ENCODE measurements at places on chromosomes 4 and X.

DNA sequence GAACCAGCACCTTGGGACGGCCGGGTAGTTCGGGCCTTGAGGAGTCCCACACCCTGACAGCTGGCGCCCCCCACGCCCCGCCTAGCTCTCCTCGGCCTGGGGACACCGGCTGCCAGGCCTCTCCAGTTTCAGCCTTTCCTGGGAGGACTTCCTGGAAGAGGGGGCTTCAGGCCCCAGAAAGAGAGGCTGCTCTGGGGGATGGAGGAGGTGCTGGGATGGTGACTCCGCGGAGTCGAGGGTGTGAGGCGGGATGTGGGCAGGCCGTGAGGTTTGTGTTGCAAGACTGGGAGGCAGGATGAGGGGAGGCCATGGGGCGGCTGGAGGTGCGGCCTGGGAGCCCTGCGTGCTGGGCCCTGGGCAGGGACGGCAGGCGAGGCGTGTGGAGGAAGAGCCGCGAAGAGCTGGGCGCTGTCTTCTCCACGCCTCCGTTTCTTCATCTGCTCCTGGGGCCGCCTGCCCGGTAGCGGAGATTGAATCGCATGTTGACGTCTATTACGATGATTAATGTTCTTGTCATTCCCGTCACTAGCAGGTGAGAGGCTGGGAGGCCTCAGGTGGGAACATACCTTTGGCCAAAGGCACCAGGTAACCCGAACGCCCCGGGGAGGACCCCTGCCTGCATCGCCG is 918 bp upstream of the FGFRL1 start:
- DNase-seq: peak; percentile 64

- peak; percentile 1 for DNase-seq
These were observed 29.6 kb downstream of the TEX11 start for GRCh38 chrX:70878902-70879301.

DNA sequence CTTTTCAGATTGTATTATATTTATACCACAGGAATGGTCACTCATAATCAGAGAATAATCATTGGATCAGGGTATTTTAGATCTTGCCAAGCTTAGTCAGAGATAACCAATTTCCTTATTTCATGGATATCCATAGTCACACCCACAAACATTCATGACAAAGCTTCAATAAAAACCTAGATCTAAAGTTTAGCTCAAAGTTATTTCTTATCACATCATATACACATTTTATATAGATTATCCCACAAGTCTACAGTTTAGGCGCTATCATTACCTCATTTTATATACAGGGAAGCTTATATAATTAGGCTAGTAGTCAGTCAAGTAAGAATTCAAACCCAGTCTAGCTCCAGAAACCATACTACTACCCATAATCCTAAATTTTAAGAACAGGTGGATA is 82.3 kb downstream of the SLC10A7 start:
- no peak for DNase-seq

GRCh38 chr4:144185086-144185485 is 44.6 kb upstream of the GYPA start:
- DNase-seq: no peak

DNA sequence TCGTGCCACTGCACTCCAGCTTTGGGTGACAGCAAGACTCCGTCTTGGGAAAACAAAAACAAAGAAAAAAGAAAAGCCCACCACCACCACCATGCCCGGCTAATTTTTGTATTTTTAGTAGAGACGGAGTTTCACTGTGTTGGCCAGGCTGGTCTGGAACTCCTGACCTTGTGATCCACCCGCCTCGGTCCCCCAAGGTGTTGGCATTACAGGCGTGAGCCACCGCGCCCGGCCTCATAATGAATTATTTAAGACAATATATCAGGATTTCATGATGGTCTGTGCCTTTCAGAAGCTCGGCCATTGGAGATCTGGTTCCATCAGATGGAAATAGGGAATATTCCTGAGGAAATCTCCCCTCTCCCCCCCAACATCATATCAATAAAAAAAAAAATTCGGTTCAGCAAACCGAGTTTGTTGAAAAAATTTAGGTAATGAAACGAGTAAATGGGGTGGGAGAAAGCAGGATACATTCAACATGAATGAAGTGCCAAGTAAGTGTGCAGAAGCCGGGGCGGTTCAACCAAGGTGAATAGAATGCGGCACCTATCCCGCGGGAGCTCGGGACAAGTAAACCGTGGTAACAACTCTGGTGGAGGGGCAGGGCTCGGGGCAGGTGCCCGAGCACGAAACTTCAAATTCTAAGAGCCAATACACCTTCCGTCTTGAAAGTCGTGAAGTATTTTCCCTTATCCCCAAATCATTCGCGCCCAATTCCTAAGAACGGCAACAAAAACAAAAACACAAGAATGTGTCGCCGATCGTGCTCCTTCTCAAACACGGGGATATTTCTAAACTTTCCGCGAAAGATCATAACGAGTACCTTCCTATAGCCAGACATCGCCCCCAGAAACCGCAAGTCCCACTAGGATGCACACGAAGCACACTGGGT is 773 bp upstream of the TXLNG start:
- DNase-seq: no peak

DNA sequence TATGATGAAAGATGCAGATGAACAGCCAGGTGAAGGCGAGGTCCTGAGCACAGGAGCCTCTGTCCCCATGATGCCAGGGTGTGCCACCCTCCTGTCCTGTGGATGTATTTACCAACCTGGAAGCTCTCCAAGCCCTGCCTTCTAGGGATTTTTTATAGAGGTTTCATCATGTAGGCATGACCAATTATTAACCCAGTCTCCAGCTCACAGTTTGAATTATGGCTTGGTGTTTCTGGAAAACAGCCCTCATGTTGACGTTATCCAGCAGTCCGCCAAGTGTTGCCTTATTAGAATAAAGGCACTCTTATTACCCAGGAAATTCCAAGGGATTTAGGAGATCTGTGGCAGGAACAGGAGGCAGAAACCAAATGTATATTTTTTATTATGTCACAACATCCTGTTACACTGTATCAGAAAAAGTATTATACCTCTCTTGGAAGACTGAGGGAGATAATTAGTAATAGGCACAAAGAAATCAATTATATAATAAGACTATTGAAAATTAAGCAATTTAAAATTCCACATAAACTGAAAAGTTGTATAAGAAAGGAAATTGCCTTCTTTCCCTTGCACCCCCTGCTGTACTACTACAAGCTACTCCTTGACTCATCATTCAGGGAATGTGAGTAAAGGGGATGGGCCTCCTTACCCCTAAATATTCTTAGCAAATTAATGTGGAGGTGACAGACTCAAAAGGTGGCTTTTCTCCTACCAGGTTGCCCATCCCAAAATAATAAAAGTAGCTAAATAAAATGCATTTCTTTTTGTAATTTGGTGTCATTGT is 129.6 kb downstream of the ZNF330 start:
- no peak for DNase-seq

GRCh38 chr4:170202721-170203120 is 113.0 kb upstream of the AADAT start:
- no peak for DNase-seq

DNA sequence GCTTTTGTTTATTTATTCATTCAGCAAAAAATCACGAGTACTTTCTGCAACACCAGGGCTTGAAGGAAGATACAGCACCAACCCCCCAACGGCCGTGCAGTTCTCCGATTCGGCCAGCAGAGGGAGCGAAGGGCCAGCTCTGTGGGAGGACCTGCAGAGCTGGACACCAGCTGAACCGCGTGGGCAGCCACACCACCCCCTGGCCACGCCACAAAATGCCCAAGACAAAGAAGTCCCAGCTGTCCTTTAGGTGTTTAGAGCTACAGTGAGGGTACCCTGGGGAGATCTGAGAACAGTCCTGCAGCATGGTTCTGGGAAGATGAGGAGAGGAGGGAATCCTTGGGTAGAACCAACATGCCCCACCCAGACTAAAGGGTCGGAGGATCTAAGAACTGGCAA is 83.1 kb downstream of the RELL1 start:
- DNase-seq: peak; percentile 69

- DNase-seq: peak; percentile 51
These were observed 728 bp downstream of the UBA6 start for GRCh38 chr4:67700116-67700737.

- no peak for DNase-seq
These were observed 8.3 kb upstream of the CCNI start for GRCh38 chr4:77084019-77084639.

DNA sequence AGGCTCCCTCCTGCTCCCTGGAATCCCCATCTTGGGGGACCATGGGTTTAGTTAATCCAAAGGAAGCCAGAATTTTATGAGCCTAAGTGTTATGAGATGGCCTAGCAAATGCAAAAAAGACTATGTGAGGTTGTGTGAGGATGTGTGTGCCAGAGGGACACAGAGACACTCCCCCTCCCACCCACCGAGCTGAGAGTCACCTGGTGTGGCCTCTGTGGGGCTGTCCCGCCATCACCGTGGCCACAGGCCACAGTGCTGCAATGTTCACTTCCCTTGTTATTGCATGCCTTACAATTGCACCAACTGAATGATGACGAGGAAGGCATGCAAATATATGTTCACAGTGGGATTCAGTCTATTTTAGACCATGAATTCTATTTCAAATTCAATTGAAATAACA is 601 bp upstream of the FGFBP2 start:
- peak; percentile 35 for DNase-seq

- no peak for DNase-seq
These were observed 50.2 kb upstream of the PGRMC2 start for GRCh38 chr4:128337863-128338262.

- DNase-seq: no peak
These were observed 412.7 kb upstream of the TENM3 start for GRCh38 chr4:181830404-181831035.

DNA sequence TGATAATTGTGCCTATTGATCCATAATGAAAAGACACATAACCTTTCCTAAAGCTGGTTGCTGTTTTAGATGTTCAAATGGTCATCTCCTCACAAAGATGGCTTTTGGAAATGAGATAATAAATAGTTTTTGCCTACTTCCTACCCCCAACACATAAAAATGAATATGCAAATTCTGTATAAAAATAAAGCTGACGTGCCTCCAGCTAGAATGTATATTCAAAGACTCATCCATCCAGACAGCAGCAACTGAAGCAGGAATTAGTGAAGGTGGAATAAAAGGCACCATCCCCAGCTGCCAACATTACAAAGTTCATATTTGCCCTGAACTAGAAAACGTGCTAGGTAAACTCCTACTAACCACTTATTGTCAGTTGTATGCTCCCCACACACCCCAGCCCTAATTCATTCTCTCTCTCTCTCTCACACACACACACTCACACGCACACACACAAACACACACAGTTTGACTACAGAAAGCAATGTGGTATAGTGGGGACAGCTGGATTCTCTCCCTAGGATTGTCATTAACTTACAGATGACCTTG is 53.6 kb downstream of the PCDH19 start:
- DNase-seq: no peak

DNA sequence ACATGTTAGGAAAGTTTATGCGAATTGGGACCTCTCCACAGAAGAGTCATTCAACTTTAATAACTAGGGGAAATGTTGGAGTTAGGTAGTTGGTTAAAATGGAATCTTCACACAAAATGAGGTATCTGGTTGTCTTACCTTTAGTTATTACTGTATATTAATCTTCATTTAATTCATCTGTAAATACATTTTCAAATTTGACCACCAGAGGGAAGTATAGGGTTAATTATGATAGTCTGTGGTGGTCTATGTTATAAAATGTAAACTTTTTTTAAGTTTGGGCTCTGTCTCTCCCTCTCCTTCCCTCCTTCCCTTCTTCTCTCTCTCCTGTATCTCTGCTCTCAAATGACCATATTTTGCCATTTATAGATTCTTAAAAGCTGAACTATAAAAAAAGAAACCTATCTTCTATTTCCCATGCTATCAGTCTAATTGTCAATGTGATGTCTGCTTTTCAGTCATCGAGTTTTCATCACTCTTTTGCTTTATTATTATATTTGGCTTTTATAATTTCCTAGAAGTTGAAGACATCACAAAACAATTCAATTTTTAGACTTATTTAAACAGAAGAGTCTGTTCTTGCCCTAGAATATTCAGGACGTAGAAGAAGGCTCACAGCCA is 49.8 kb downstream of the TMEM144 start:
- DNase-seq: no peak

GRCh38 chr4:168852387-168852786 is 157.7 kb downstream of the CBR4 start:
- DNase-seq: no peak

GRCh38 chr4:84051639-84052038 is 447.5 kb downstream of the NKX6-1 start:
- DNase-seq: no peak

DNA sequence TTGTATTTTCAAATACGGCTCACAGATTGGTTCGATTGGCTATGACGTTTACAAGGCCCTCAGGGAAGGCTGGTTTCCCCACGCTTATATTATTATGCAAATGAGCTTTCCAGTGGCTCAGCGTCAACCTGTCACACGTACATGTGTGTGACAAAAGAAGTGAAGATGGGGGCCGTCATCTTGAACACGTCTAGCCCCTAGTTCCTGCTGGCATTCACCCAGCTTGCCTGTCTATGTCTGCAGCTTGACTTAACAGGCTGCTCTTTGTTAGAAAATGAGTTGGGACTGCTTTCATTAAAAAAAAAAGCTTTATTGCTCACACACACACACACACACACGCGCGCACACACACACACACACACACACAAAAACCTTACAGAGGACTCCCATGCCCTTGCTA is 283.6 kb upstream of the CTSO start:
- no peak for DNase-seq

GRCh38 chr4:172596206-172596605 is 572.4 kb upstream of the GALNT7 start:
- no peak for DNase-seq

GRCh38 chrX:108726748-108727147 is 9.6 kb downstream of the IRS4 start:
- DNase-seq: no peak

DNA sequence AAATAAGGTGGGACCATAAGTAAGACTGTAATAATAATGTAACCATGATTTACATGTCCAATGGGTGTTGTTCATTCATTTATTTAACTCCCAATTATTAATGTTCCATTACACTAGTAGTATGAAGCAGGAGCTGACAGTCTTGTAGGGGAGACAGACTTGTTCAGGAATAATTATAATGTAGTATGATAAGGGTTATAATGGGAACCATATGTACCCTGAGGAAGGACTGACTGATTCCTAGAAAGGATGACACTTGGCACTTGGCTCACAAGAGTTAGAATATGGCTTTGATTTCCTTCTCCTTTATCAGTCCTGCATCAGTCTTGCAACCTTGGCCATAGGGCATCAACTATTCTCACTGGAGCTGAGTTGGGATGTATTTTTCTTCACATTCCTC is 24.2 kb downstream of the PCDH7 start:
- DNase-seq: no peak

DNA sequence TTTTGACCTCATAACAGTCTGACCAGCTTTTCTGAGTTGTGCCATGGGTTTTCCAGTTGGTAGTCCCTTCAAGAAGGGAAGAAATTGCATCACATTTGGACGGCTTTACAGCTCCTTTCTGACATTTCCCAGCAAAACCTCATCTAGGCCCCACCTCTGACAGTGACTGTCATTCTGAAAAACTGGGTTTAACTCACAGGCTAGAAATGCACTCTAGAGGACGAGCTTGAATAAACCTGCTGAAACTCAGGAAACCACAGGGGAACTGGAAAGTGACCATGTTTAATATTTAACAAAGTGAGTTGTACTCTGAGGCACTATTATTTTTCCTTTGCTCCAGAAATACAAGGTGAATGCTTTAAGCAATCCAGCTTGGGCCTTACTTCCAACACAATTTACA is 434.3 kb upstream of the RASGEF1B start:
- no peak for DNase-seq
